ENCODE measurements at places on chromosomes 11 and 22.

GRCh38 chr22:37746366-37747079 is 49.7 kb downstream of the TRIOBP start:
- no peak for DNase-seq

DNA sequence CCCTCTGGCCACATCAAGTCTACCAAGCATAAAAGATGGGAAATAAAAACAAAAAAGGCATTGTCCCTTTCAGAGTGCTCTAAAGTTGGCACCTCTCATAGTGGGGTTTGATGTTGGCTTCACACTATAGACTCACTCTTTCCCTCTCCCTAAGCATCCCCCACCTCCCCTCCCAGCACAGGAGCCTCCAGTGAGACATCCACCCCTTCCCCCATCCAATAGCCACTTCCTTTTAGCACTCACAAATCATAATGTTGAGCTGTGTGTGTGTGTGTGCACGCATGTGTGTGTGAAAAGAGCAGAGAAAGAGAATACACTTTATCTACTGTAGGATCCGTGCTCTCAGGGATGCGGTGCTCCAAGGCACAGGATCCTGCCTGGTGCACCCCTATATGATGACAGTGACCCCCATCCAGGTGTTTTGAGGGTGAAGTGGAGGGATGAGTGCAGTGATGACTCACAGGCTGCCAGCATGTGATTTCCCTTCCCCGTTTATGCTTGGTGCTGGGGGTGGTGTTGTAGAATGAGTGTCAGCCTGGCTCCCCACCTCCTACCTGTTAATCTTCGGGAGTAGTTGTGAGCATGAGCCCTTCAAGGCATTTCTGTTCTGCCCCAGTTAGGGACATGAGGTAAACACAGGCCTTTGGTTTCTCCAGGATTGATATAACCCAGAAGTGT is 235.2 kb upstream of the B3GAT1 start:
- no peak for DNase-seq

DNA sequence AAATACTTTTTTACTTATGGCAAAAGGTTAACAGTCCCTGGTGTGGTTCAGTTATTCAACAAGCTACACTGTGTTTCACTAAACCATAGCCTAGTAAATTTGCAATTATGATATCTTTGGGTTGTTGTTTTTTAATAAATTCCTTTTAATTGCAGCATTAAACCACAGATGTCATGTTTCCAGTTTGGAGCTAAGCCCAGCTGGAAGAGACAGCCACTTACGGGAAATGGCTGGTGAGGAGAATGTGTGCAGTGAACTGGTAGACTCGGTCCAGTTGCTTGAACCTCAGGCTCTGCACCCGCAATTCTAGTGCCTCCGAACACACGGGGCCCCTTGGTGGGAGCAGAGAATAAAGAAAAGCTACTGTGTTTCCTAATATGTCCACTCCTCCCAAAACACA is 70.8 kb downstream of the WNT11 start:
- no peak for DNase-seq

- DNase-seq: no peak
These were observed 18.6 kb upstream of the ARAP1 start for GRCh38 chr11:72770799-72771198.

DNA sequence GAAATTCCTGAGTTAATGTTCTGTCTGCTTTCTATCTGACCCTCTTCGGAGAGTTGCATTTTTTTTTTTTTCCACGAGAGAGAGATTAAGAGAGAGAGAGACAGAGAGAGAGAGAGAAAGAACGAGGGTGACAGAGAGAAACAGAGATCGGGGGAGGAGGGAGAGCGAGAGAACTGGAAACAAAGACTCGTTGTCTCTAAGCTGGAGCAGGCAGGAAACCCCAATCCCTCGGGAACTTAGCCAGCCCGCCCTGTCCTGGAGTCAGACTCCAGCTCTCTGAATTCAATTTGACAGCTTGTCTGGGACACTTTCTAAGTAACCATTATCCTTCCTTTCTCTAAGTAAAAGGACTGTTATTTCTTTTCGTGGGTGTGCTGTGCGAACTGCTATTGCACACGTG is 76.9 kb downstream of the KCNJ1 start:
- DNase-seq: no peak

GRCh38 chr22:39243439-39244135 is 1.2 kb downstream of the PDGFB start:
- no peak for DNase-seq

GRCh38 chr22:50489363-50490243 is 2.9 kb downstream of the MIOX start:
- DNase-seq: no peak

DNA sequence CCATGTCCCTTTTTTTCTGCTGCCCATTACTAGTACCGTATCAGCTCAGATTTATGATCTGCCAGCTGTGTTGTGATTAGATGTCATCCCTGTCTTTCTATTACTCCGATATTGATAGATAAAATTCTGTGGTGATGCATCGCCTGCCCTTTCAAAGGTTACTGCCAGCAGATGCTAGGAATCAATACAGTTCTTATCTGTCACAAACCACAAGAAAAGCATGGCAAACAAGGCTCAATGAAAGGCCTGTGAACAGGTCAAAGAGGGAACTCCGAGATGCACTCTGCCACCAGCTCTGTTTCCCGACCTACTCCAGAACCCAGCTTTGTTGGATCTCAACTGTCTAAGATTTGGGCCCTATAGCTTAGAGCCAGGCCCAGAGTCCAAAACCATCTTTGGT is 246.0 kb downstream of the CADM1 start:
- DNase-seq: no peak

GRCh38 chr11:8758619-8759169 is 76.1 kb downstream of the RPL27A start:
- DNase-seq: no peak

DNA sequence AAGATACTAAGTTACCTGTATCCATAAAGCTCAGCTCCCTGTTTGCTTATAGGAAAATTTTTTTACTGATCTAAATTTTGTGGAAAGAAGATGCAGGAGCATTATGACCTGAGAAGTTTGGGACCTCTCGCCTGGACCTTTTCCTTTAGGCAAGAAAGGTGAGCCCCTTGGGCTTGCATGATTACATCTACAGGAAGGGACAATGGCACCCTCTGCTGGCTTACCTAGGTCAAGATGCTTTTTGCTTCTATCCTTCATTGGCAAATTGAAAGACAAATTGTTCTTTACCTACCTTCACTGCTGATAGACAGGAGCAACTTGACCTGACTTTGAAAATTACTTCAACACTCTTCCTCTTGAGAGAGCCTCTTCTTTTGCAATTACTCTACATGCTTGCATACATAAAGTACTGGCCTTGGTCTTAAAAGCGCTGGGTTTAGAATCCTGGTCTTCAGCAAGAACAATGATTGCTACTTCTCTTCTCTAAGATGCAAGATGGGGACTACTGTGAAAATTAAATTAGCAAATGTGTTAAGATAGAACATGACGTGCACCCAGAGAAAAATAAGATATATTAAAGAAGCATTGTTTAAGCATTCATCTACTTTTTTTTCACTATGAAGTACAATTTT is 147.2 kb downstream of the TRPC6 start:
- DNase-seq: no peak

DNA sequence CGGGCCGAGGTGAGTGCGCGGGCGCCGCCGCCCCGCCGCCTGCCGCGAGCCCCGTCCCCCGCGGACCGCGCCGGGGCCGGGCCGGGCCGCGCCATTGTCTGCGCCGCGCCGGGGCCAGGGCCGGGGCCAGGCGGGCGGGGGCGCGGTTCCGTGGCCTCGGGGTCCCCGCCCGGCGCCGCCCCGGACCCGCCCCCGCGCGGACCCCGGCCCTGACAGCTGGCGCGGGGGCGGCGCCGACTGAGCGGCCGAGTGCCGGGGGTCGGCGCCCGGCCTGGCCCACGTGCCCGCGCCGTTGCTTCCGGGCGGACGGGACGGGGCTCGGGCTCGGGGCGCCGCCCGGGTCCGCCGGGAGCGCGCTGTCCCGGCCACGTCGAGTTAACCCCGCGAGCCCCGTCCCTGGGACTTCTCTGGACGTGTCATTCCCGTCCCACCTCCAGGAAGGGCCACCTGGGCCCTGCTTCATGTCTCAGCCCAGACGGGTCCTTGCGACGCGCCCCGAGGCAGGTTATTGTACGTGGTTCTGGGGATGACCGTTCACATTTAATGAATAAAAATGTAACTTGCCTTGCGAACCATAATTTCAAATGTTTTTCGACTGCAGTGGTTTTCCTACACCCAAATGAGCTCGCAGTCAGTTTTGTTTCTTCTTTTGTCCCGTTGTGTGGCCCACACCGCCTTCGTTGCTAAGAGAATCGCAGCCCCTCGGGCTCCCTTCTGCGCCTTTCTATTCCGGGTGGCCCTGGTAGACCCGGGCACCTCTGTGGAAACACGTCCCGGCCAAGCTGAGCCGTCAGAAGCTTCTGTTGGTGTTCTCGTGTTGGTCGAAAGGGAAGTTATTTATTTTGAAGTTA is 562 bp downstream of the ZBED4 start:
- DNase-seq: no peak

DNA sequence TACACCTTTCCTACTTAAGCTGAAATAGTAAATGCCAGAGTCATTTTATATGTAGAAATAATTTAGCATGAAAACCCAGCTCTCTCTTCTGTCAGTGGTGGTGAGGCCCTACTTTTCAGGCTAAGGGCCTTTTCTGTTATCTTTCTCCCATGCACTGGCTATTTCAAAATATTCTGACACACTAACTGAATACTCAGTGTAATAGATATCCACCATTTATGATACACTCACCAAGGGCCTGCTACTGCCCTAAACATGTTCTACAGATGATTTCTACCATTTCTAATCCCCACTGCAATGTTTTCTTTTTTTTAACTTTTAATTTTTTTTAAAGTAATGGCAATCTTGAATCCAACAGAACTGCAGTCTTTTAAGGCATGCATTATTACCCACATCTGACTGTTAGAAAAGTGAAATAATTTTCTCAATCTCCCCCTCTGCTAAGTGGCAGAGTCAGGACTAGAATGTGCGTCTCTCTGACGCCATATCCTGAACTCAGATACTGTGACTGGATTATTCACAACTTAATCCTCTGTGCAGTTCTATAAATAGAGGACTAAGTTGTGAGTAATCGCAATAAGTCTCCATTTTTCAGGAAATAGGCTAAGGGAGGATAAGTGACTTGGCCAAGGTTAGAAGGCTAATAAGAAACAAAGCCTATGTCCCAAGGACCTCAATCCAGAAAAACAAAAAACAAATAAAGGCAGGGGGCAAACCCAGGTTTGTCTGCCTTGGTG is 44.0 kb downstream of the GRAMD1B start:
- DNase-seq: no peak

- DNase-seq: no peak
These were observed 1493.8 kb downstream of the LRRC4C start for GRCh38 chr11:39965701-39966100.

GRCh38 chr22:19936513-19936912 is 5.1 kb upstream of the COMT start:
- no peak for DNase-seq

- no peak for DNase-seq
These were observed 3.8 kb downstream of the TOP3B start for GRCh38 chr22:21978564-21979386.

- DNase-seq: no peak
These were observed 1303.4 kb downstream of the TBC1D22A start for GRCh38 chr22:48065892-48066291.

- no peak for DNase-seq
These were observed 9.9 kb downstream of the MAPK1 start for GRCh38 chr22:21857481-21857914.

DNA sequence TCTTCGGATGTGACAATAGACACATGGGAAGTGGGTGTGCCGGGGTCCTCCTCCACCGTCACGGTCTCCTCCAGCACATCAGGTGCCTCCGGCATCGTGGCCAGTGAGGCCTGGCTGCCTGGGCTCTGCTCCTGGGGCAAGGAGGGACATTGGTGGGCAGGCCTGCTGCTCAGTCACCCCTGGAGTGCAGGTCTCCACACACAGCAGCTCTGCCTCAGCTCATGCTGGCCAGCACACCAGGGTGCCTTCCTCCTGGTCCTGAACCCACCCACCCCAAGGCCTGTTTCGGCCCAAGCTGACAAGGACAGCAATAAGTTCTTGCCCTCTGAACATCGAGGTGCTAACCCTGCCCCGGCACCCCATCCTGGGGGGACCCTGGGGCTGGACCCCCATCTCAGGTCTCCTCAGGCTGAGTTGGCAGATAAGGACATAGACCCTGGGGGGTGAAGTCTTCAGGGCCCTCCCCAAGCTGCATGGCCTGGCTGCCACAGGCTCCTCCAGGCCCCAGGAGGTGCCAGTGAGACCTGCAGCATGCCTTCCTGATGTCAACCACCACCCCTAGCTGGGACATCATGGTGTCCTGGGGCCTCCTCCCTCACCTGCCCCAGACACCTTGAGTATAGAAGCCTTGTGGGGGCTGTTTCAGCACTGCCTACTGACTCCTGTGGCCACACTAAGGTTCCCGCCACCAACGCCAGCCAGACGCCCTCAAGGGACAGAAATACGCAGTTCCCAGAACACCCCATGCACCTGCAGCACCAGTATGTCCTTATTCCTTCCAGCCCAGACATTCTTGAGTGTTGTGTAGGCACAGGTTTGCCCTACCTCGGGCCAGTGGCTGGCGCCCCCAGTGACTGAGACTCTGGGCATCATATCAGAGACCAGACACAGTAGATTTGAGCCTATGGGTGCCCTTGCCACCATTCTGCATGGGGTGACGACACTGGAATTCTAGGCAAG is 34.4 kb downstream of the ARVCF start:
- no peak for DNase-seq

- DNase-seq: no peak
These were observed 29.8 kb downstream of the CAPN1 start for GRCh38 chr11:65211293-65212105.

GRCh38 chr11:110830747-110831146 is 118.5 kb upstream of the ARHGAP20 start:
- DNase-seq: no peak

DNA sequence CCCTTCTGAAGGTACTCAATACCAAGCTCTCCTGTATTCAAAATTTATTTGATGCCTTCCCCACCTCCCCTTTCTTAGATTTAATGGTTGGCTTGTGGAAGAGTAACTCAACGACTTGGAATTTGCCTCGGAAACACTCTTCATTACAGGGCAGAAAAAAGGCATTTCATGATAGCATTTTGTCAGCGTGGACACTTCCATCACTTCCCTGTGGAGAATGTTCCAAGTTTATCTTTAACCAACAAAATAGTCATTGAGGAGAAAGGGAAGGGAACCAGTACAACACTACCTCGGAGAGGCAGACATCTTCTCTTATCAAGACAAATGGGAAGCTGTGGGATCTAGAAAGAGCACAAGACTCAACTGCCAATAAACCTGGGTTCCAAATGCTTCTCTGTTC is 177.2 kb upstream of the MTMR2 start:
- DNase-seq: no peak

DNA sequence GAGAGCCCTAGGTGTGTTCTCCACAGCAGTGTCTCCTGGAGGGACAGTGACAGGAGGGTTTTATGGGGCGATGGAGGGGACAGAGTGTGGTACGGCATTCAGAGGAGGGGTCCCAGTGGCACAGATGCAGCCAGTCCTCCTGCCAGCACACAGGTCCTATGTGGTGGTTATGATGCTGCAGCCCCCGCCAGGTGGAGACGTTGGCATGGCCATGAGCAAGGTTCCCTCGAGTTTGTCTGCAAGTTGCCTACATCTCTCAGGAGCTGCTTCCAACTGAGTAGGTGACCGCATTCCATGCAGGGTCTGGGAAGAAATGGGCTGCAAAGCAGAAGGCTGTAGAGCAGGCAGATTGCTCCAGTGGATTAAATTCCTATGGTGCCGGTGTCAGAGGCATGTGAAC is 646.0 kb downstream of the TBC1D22A start:
- no peak for DNase-seq

- DNase-seq: no peak
These were observed 17.6 kb upstream of the MOB2 start for GRCh38 chr11:1504138-1504537.
